Activated CD4-positive, alpha-beta memory T cell treated with anti-CD3 and anti-CD28 coated beads, Interleukin-2, amount 10 ng/mL, durations not matched to agents 7 days and 5 days (primary cell): ENCODE measurements at places on chromosomes 1 and 21.

DNA sequence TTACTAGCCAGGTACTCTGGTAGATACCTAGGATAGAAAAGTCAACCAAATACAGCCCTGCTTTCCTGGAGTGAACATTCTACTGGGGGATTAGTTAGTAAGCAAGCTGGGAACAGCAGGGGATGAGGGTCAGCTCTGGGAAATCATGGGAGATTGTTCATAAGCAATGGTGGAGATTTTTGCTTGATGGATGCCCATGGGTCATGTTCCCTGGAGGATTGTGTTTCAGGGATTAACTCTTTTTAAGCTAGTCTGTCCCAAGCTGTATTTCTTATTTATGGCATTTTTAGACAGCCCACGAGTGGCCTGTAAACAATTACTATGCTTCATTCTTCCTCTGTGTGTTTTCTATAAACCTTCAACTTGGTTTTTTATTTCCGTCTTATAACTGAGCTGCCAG, 18.9 kb downstream of the CACHD1 start:
- no peak for DNase-seq

- no peak for DNase-seq
These were observed 250.1 kb downstream of the HMCN1 start for GRCh38 chr1:185984113-185984836.

GRCh38 chr1:84742653-84743052, 52.4 kb upstream of the SSX2IP start:
- DNase-seq = no peak

DNA sequence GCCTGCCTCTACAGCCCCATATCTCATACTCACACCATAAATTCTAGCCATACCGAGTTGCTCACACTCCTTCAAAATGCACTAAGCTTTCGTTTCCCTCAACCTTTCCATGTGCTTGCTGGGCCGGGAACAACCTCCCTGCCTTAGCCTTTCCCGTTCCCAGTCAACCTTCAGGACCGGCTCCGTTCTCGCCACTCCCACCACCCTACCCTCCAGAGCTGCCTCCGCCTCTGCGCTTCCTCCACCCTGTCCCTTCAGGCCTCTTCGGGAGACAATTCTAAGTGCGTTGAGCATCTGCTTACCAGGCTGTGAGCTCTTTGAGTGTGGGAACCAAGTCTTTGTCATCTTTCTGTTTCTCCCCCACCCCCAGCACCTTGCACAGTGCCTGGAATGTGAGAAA, 31.6 kb downstream of the KCNN3 start:
- DNase-seq = no peak

DNA sequence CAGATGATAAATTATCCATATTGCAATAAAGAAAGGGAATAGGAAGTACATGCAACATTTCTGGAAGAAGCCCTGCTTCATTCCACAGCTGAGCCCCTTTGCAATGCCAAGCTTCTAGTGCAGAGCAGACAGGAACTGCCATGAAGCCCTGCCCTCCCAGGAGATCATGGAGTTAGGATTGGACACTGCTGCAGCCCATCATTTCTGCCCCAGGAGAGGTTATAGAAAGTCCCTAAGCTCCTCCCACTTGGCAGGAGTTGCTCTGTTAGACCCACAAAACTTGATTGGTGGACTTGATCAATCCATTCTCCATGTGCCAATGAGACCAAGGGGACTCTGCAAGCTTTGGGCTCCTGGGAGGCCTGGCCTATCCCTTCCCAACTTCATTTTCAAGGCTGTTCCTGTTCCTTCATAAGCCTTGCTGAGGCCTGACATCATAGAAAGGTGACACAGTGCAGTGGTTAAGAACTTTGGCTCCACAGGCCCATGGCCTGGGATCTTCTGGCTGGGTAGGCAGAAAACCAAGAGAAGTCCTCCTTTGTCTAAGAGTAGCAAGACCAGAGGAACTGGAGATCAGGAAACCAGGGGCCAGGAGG, 1.3 kb upstream of the LAPTM5 start:
- DNase-seq = no peak

DNA sequence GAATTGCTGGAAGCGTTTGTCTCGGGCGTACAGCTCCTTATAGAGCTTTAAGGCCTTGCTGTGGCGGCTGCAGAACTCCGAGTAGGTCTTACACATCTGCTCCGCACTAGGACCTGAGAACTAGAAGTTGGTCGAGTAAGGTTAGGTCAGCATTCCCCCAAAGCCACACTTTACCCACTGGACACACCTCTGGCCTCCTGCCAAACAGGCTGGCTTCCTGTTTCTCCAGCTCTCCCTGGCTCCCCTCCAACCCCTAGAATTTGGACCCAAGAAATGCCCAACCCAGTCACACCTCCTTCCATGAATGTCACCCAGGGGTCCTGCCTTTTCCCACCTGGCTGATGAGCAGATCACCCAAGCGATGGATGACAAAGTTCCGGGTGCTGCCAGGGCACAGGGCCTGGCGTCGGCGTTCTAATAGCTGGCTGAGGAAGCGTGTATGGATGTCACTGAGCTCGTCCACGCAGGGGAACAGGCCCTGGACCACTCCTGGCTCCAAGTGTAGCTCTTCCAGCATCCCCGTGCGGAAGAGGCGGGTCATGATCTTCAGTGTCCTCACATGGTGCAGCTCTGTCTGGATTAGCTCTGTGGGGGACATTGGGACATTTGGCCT, 15.6 kb downstream of the ARHGEF2 start:
- no peak for DNase-seq

- DNase-seq = no peak
These were observed 171.7 kb downstream of the ATG4C start for GRCh38 chr1:62955666-62956065.

DNA sequence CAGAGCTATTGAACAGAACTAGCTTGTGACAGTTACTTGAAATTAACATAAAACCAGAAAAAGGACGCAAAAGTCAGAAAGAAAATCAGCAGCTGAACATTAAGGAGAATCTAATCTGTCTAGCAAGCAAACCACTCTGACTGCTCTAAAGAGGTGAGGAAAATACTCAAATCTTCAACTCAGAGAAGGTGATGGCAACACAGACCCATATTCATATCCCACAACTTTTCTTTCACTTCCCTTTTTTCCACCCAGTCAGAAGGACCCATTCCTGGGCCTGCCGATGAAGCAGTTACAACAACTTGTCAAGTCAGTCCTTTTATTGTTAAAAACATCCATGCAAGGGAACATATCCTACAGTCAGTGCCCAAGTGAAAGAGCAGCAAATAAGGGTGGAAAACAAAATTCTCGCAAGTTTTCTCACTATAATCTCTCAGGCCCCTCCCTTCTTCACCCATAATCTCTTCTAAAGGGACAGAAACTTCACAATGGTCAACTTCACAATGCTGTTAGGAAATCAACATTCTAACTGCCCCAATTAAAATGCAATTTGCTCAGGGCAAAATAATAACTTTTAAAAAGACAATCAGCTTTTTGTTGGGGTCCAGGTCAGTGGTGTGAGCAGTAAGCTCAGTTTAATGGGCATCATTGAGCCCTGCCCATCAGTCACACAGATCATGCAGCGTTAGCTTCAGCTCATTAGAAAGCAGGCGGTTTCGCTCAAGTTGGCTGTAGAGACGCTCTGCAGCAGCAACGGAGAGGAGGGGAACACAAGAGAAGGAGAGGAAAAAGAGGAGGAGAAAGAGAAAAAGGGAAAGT, 3.6 kb upstream of the NUP210L start:
- no peak for DNase-seq

DNA sequence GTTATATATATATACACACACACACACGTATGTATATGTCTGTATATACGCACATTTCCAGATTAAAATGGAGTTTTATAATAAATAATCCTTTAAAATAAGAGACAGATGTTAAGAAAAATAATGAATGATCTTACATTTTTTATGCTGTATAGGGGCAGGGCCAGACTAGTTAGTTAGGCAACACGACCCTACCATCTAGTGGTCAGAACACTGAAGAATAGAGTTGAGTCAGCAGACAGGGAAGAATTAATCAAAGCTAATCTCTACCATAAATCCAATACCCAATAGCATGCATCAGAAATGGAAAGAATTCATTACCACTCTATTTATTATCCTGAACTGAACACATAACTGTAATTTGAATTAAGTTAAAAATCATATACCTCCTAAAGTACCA, 156.7 kb downstream of the BRINP3 start:
- no peak for DNase-seq

DNA sequence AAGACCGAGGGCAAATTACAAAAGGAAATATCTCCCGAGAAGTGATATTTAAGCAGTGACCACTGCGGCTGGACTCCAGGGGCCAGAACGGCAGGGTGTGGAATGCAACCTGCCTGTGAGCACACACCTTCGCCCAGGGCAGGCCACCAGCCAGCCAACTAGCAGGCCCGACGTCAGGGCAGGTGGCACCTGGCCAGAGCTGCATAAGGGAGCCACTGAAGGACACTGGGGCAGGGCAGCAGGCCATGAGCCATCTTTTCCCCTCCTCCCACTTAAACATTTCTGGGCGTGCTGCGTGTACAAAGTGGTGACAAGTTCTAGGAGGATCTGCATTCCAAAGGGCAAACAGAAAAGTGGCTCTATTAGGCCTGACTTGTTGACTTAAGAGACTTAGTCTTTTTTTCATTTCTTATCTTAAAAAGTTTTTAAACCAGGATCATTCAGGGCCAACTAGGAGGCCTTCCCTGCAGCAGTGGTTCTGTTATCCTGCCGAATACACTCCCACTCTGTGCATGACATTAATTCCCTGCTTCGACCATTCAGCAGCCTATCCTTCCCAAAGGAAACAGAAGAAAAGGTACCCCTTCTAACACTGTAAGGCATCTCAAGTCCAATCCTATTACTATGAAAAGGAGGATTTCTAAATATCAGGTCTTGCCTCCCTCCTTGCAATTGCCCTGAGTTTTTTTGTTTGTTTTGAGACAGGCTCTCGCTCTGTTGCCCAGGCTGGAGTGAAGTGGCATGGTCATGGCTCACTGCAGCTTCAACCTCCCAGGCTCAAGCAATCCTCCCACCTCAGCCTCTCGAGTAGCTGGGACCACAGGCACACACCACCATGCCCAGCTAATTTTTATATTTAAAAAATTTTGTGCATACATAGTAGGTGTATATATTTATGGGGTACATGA, 96.3 kb downstream of the BCAR3 start:
- DNase-seq = no peak

GRCh38 chr1:154502744-154503115, 518 bp upstream of the SHE start:
- no peak for DNase-seq

DNA sequence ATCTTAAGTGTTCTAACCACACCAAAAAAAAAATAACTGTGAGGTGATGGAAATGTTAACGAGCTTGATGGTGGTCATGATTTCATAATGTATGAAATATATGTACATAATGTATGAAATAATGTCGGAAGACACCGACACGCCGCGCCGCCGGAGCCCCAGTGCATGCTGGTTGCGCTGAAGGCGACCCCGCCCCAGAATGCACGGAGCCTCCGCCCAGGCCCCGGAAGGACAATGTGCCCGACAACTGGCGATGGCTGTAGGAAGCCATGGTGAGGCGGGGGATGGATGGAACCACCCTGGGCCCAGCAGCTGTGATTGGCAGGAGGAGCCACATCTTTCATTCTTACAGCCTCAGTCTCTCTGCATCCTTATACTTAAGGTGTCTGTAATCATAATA, 7.4 kb downstream of the OR2T10 start:
- DNase-seq = no peak

- DNase-seq = no peak
These were observed 765 bp upstream of the HIPK1 start for GRCh38 chr1:113928187-113928930.

DNA sequence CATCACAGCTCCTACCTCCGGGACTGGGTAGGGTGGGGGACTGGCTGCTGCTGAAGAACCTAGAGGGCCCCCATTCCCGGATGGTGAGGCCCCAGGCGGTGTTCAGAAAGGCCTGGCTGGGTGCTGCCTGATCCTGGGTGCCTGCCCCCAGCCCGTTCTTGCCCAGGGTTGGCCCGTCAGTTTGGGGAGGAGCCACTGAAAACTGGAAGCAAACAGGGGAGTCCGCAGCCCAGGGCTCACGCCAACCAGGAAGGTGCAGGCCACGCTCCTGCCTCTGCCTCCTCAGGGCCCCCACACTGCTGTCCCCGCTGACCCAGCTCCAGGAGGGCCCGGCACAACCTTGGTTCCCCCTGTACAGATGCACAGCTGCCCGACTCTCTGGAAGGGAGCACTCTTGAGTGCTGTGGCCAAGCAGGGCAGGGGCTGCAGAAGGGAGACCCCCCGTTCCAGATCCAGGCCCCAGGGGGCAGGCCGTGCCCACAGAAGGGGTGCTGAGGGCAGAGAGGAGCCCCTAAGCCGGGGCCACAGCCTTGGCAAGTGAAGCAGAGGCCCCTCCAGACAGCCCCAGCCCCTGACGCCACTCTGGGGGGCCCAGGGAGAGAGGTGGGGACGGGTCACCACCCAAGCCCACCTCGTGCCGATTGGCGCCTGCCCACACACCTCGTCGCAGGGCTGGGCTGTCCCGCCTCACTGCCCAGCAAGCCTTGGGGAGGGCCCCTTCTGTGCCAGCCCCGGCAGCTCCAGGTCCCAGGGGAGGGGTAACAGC, 5.5 kb downstream of the C1QTNF12 start:
- DNase-seq = no peak

DNA sequence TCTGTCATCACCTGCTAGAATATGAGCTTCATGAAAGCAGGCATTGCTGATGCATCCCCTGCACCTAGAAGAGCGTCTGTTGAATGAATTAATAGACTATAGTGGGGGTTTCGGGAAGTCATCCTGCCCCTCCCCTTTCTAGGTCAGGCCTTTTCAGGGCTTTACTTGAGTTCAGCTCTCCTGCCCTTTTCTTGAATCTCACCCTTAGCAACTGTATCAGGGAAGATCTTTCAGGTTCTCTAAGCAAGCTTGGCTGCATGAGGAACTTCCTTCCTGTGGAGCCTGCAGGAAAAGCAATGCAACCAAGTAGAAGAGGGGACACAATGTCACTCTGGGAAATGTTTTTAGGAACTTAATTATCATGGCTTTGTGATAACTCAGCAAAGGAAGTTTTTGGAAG, 27.2 kb upstream of the KIAA0040 start:
- DNase-seq = no peak

GRCh38 chr1:48718116-48718630, 58.5 kb downstream of the BEND5 start:
- no peak for DNase-seq

- no peak for DNase-seq
These were observed 221.7 kb downstream of the COL11A1 start for GRCh38 chr1:102886638-102887037.

GRCh38 chr1:147046189-147046862, 108.2 kb downstream of the NBPF12 start:
- no peak for DNase-seq

DNA sequence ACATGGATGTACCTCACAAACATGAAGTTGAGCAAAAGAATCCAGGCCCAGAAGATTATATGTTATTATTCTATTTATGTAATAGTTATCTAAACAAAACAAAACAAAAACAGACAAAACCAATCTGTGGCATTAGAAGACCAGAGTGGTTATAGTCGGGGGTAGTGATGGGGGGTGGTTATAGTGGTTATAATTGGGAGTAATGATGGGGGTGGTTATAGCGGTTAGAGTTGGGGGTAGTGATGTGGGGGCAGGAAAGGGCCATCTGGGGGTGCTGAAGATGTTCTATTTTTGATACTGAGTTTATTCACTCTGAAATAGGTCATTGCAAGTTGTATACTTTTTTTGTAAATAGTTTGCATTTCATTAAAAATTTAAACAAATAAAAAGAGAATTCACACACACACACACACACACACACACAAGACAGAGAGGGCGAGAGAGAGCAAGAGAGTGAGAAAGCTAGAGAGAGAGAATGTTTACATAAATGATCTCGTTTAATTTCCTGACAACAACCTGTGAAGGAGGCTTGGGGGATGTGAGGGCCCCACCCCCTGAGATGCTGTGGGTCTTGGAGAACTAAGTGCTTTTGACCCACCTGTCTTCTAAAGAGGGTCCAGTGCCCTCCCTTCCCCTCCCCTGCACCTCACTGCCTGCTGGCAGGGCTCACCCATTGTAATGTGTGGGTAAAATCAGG, 37.4 kb downstream of the RHOU start:
- DNase-seq = no peak
